ENCODE measurements at places on chromosomes 13 and 19.
A peak's percentile ranks its signal among the peaks of the same experiment; 100 is the strongest.

GRCh38 chr19:38252941-38253691 is 3.1 kb downstream of the PPP1R14A start:
- peak; percentile 54 for DNase-seq

GRCh38 chr13:73903561-73903960 is 230.6 kb downstream of the KLF12 start:
- DNase-seq, result no peak

GRCh38 chr19:10408511-10409283 is 5.4 kb upstream of the CDC37 start:
- peak; percentile 97 for DNase-seq

DNA sequence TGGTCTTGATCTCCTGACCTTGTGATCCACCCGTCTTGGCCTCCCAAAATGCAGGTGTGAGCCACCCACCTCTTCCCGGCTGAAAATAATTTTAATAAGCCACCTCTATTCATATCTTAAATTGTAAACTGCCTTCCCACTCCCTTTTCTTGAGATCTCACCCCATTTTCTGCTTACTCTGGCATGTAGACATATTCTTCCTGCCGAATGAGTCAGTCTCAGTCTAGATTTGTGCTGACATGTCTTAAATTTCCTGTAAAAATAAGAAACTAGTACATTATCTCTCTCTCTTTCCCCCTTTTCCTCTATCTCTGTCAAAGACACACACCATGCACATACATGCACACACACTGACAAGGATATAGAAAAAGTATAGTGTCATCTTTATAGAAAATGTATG is 60.9 kb downstream of the THSD1 start:
- no peak for DNase-seq

DNA sequence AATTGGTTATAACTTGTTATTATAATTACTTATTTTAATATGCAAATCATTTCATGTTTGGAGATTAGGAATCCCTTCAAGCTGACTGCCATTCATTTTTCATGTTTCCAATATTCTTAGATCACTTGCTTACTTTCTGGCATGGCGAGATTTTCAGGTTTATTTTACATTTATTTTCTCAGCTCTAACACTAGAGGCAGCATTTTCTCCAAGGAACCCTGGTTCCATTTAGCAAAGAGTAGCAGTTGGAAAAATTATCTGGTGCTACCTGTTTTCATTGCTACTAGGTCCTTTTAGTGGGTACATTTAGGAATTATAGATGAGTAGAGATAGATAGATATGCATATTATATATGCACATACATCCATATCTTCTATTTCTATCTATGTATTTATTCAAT is 90.9 kb upstream of the TRPC4 start:
- no peak for DNase-seq

DNA sequence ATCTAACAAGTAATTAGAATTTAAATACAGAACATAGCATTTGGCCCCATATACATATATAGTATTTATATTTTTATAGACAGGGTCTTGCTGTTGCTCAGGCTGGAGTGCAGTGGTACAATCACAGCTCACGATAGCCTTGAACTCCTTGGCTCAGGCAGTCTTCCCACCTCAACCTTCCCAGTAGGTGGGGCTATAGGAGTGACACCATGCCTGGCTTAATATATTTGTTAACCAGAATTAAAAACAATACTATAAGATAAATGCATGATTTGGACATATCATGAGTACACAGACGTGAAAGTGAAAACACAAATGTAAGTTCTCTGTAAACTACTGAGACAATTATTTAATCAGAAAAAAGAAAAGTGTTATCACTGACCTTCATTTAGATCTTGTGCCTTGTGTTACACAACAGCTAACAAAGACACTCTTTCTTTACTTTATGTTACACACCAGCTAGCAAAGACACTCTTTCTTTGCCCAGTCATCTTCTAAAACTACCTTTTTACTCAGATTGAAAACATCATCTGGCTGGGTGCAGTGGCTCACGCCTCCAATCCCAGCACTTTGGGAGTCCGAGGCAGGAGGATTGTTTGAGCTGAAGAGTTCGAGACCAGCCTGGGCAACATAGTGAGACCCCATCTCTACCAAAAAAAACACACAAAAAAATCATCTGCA is 22.6 kb downstream of the CARS2 start:
- DNase-seq, result no peak

- no peak for DNase-seq
Observed at GRCh38 chr13:40622246-40622645, 44.2 kb downstream of the FOXO1 start.

DNA sequence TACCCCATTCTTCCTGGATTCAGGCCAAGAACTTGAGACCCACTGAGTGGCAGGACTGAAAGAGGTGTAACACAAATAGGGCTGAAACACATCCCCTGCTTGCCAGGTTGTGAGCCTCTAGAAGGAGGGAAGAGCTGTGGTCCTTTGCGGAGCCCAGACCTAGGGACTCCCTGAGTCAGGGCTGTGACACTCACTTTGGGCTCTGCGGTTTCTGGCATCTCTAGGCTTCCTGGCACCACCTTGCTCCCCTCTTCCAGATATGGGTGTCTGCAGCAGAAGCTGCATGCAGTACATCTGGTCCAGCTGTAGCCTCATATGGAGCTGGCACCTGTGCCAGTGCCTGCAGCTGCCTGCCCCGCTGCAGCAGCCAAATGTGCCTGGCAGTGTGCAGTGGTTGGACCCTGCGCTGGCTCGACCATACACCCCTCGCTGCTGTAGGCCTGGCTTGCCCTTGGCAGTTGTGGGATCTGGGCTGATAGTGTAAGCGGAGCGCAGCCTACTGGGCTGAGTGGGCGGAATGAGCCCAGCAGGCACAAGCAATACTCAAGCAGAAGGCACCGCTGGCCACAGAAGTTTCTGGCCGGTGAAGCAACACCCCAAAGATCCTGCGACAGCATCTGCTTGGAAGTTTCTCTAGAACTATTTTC is 290.4 kb downstream of the SLITRK6 start:
- DNase-seq, result no peak

DNA sequence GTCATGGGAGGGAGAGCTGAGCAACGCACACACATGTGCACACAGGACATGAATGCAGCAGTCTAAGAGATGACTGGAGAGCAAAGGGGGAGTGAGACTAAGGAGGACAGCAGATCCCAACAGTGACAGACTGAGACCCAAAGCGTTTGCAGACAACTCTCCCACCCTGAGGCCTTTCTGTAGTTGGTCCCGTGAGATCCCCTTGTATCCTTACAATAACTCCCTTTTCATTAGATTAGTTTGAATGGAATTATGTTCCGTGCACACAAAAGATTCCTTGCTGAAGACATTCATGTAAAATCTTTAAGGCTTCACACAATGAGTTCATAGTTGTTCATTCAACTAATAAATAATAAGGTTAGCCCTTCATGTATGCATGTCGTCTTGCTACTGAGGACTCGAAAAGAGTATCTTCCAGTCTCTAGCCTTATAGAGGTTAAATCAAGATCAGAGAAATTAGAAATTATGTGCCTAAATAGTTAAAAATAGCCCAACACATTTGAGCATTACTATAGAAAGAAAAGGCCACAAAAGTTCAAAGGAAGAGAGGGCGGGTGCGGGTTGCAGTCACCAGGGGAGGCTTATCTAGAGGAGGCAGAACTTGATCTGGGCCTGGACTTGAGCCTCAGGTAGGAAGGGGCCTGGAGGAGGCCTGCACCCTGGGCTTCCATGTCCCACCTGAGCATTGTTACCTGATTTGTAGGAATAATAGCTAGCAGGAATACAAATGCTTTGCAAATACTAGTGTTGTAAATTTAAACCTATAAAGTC is 3.1 kb upstream of the GTF3A start:
- DNase-seq, result no peak

DNA sequence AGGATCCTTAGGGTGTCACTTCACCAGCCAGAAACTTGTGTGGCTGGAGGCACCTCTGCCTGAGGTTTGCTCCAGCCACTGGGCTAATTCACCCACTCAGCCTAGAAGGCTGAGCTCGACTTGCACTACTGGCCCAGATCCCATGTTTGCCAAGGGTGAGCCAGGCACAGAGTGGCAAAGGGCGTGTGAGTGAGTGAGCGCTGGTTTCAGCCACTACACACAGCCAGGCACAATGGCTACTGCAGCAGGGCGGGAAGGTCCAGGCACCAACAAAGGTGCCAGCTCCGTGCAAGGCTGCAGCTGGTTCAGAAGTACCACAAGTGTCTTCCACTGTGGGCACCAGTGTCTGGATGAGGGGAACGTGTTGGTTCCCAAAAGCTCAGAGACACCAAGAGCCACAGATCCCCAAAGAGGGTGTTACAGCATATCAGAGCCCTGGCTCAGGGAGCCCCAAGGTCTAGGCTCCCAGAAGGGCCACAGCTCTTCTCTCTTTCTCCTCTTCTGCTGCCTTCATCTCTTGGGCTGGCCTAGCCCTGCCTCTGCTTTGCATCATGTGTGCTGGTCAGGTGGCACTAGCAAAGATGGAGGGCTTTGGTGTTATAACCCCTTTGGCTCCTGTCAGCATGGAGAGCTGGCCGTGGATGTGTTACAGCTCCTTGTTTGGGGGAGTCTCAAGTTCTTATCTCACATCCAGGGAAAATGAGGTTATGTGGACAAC is 736.3 kb upstream of the KLHL1 start:
- no peak for DNase-seq

Data from NB4 (cell line).